WTC11 (cell line): ENCODE measurements at places on chromosomes 11 and 22.

DNA sequence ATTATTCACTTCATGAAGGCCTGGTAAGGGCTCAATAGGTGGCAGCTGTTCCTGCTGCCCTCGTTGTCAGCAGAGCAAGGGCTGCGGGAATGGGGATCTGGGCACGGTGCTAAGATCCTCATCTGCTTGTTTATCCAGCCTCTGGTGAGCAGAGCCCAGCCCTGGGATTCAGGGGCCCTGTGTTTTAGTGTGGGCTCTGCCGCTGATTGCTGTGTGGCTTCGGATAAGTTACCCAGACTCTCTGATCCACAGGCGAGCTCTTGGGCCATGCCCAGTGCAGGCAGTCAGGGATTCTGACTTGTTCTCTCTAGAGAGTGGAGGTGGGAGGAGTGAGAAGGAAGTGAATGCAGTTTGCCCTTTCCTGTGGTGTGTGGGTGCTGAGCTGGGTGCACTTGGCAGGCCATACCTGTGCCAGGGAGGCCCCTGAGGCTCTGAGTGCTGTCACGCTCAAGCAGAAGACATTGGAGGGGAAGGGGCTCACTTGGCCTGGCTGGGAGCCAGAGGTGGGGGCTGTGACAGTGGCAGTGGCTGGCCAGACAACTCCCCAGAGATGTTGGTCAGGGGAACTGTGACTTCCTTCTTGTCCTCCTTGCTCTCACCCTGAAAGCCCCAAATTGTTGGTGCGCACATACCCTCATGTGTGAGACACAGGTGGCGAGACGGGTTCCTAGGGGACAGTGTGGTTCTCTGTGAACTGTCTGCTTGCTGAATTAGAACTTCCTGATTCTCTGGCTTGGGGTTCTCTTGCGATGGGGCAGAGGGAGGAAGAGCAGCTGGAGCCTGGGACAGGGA, 43.7 kb downstream of the CD82 start:
- no peak for DNase-seq

DNA sequence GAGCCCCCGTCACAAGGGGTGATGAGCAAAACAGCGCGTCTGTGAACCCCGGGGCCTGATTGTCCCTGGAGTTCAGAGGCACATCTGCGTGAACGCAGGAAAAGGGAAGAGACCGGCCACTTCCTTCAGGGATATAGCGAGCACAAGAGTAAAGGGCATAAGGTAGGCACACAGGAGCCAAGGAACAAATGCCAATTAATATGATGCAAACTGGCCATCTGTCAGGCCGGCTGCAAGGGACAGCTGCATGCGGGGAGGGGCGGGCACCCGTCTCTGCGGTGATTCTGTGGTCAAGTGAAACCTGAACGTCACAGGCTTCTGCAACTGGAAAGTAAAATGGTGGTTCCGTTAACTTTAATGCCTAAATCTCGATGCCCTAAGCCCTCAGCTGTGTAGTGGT, 64.7 kb downstream of the TRIM29 start:
- DNase-seq = no peak

- no peak for DNase-seq
Measured at GRCh38 chr11:34084637-34085036, 20.8 kb upstream of the NAT10 start.

DNA sequence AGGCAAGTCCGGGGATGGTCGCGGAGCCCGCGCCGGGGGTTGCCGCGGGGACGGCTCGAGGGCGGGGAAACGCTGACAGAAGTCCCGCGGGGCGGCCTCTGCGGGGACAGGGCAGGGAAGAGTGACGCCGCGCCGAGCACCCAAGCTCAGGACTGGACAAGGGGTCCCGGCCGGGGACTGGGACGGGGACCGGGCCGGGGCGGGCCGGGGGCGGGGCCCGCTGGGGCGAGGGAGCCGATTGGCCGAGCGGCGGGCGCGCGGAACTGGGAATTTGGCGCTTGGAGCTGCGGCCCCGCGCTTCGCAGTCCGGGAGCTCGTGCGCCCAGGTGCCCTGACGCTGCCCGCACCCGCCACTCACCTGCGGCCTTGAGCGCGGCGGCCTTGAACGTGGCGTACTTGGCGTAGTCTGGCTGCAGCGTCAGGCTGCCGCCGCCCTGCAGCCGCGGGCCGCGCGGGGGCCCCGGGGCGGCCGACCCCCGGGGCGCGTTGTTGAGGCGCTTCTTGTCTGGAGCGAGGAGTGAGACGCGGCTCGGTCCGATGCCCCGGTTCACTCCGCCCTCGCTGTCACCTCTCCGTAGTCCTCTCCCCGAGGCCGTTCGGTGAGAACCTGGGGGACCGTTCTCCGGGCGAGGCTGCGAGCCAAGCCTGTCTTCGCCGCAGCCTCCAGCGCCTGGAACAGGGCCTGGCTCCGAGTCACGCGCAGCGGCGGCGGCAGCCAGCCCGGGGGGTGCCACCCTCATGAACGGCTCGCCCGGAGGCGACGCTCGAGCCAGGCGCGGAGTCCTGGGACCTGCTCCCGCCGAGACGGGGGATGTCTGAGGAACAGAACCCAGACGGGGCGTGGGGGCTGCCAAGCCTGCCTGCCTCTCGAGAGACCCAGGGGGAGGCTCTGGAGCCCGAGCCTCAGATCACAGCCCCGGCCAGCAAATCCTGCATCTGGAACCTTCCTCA, 4.5 kb downstream of the SHISA8 start:
- DNase-seq = peak; percentile 69
